LNCaP clone FGC (cell line): ENCODE measurements at places on chromosomes 12 and 14.

GRCh38 chr12:129776977-129777667 lies 126.7 kb downstream of the TMEM132D start:
- DNase-seq, result no peak

- DNase-seq, result no peak
Observed at GRCh38 chr12:121748571-121749265, 36.2 kb downstream of the TMEM120B start.

GRCh38 chr12:33670284-33670683 lies 230.7 kb upstream of the SYT10 start:
- DNase-seq, result no peak

DNA sequence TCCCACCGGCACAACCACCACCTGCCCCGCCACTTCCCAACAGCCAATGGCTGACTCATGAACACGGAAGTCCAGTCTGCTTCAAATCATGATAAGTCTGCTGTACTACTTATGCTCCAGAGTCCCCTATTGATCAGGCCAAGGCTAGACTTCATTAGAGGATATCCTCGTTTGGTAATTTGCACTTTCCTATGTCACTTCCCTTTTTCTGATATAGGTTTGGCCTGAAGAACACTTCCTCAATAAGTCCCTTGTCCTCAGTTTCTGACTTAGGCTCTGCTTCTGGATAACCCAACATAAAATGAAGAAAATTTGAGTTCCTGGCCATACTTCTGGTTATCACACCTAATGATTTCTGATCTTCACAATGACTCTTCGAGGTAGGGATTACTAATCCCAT lies 45.3 kb downstream of the IFNG-AS1 start:
- no peak for DNase-seq

DNA sequence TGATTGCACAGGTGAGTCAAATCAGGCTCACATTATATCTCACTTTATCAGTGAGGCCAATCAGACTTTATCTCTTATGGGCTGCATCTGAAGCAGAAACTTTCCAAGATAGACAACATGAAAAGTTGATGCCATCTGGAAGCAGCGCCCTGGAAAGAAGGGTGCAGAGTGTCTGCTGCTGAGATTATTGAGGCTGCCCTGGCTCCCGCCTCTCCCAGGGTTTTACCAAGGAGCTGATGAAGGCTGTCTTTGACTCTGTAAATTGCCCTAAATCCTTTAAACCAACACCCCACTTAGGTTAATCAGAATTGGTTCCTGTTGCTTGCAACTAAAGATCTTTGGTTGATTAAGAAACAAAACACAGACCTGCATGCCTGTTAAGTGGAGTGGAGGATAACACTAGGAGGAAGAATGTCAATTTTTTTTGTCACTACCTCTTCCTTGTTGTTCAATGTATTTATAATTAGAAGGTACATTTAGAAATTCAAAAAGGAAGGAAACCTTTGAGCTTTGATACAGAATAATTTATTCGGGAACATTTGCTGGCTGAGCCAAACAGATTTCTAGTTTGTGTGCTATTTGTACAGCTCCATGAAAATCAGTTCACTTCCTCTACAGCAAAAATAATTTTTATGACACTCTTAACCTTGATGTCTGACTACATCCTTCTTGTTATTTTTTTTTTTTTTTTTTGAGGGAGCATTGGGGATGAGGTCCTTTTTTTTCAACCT lies 104.1 kb downstream of the VEZT start:
- DNase-seq, result no peak

DNA sequence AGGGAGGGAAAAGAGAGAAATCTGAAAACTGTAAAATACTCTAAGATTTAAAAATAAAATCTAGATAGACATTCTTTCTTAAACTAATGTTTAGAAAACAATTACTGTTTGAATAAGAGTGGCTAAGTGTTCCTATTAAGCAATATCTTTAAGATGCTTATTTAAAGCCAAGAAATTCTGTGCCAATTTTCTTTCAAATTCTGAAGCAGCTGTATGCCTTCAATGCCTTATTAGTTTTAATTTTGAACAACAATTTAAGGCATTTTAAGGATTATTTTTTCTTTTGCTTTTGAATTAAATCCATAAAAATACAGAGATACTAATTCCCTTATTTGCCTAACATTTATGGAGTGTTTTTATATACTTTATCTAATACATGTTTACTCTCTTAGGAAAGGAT lies 50.3 kb upstream of the KITLG start:
- DNase-seq, result no peak

DNA sequence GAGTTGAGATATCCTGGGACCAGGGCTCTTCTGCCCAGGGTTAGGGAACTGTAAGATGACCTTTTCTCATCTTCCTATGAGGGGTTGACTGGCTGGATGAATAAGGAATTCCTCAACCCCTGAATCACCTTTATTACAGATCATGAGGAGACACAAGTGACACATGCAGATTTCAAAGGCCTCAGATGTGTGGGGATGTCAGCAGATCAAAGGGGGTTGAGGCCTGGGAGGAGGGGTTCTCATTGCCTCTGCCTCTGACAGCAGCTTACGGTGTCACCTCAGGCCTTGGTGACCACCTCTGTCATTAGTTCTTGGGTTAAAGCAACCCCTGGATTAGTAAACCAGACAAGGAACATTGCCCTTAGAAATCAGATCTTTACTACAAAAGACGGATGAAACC lies 2.1 kb upstream of the KRT72 start:
- DNase-seq, result no peak

DNA sequence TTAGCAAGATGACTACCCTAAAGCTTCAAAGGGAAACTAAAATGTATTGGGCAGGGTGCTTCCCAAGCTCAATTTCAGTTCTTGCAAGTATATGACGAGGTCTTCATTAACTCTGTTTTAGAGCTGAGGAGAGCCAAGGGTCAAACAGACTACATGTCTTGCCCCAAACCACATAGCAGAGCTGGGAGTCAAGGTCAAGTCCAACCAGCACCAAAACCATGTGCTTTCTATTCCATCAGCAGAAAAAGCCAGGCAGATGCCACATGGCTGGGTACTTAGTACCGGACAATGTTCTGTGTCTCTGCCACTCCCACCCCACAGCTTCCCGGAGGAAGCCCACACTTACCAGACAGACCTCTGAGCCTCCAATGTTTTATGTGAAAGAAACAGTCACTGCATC lies 17.6 kb downstream of the NID2 start:
- DNase-seq, result no peak

GRCh38 chr14:79544698-79545070 lies 666.6 kb downstream of the DIO2 start:
- DNase-seq, result no peak

DNA sequence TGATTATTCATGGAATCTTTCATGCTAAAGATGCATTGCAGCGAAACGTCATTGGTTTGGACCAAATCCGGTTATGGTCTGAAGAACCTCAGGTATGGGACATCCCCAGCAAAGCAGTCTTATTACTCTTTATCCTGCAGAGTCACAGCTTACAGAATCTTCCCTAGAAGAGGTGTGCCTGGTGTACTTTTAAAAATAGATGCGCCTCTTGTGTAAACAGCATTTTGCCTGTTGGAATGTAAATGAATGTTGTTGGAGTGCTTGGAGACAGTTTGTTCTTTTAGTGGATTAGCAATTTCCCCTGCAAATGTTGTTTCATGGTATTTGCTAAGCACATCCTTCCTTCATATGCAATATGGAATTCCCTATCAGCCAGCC lies 242.5 kb downstream of the ZFP36L1 start:
- no peak for DNase-seq

GRCh38 chr12:24719293-24719721 lies 229.6 kb downstream of the BCAT1 start:
- no peak for DNase-seq

DNA sequence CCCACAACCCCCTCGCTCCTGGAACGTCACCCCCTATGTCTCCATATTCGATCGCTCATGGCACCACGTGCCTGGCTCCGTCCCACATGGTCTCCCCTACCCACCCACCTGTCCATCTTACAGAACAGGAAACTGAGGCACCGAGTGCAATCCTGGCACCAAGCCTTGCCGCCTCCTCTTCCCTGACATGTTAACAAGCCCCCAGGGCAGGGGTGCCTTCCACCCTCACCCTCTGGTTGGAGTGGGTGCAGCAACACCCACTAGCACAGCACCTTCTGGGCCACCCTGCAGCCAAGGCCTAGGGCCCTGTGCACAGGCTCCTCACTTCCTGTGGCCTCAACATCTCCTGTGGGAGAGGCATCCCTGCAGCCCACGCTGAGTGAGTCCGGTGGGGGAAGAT lies 110.3 kb downstream of the RFLNA start:
- DNase-seq, result no peak

- DNase-seq, result no peak
Observed at GRCh38 chr14:61620130-61620946, 75.0 kb upstream of the HIF1A start.

GRCh38 chr12:67647799-67648520 lies 585 bp upstream of the DYRK2 start:
- DNase-seq, result peak; percentile 70

DNA sequence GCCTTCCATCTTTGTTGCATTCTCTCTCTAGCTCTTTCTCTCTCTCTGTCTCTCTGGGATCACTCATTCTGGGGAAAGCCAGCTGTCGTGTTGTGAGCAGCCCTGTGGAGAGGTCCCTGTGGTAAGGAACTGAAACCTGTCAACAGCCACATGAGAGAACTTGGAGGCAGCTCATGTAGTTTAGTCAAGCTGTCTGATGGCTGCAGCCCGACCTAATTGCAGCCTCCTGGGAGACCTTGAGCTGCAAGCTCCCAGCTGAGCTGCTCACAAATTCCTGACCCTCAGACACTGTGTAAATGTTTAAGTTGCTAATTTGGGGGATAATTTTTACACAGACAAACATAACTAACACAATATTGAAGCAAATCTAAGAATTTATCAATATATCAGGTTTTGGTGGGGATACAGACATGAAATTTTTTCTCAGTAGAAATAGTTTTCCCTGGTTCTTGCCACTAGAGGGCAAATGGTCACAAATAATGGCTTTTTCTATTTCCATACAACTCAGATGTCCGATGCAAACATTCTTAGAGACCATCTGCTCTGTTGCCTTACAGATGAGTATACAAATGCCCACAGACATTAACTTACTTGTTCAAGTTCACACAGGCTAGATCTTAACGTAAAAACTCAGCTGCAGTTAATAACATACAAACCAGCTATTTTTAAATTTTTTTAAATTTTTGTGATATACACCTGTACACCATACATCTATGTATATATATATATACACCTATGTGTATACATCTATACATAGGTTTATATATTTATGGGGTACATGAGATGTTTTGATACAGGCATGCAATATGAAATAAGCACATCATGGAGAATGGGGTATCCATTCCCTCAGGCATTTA lies 15.5 kb upstream of the KRR1 start:
- no peak for DNase-seq

GRCh38 chr12:4719821-4720636 lies at the start of gene GALNT8:
GALNT8 (plus strand) TSS chr12:4720400; CDS start chr12:4720678, 278 bp downstream.
- DNase-seq, result no peak

GRCh38 chr12:104763168-104763805 lies 194.8 kb downstream of the SLC41A2 start:
- DNase-seq, result no peak

GRCh38 chr12:52689936-52690335 lies 9.7 kb upstream of the KRT1 start:
- no peak for DNase-seq

GRCh38 chr14:104722938-104723650 lies 935 bp upstream of the ADSS1 start:
- no peak for DNase-seq

- no peak for DNase-seq
Observed at GRCh38 chr12:116138364-116138763, 139.1 kb downstream of the MED13L start.

DNA sequence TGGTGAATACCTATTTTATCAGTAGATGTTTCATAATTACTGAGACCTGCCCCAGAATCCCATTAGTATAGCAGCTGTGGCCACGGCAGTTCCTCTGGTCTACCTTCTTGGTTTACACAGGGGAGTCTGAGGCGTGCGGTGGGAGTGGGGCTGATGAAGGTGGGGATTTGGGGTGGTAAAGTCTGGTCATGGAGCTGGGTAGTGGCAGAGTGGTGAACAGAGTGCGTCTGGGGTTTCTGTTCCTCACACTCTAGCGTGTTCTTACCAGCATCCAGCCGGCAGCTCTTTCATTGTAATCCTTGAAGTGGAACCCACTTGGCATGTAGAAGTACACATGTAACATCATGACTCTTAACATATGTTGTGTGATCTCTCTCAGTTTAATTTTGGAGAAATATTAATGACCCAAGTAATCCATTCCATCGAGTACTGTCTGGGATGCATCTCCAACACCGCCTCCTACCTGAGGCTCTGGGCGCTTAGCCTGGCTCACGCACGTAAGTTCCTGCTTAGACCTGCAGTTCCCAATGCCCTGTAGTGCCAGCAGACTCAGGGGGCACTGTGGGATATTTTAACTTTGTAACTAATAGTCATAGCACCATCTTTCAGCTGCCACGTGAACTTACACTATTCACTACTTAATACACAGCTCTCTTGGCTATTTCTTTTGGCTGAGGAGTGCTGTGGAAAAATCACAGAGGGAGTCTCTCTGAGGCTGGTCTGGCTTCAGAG lies 7.9 kb upstream of the DNAH10 start:
- no peak for DNase-seq

- no peak for DNase-seq
Observed at GRCh38 chr12:125492354-125493270, 427.4 kb downstream of the AACS start.

DNA sequence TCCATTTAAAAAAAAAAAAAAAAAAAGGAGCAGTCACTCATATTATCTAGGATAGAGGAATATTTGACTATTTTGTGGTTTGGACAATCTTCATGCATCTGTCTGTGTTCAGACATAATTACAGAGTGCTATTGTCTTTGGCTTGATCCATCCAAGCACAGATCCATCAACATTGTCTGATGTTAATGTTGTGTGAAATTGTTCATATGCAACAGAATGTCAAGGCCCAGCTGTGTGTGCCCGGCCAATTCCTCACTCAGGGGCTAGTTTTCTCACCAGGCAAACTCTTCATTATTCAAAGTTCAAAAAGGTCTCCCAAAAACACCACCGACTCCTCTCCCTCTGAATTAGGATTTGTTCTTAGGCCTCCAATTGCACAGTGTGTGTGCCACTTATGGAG lies 324.9 kb upstream of the TMTC1 start:
- no peak for DNase-seq

GRCh38 chr12:17110316-17110715 lies 504.4 kb upstream of the LMO3 start:
- DNase-seq, result no peak

GRCh38 chr12:112833939-112834338 lies 42.4 kb downstream of the RPH3A start:
- DNase-seq, result no peak

GRCh38 chr12:14810167-14810952 lies 3.6 kb downstream of the SMCO3 start:
- no peak for DNase-seq

- no peak for DNase-seq
Observed at GRCh38 chr14:51846631-51847488, 13.6 kb upstream of the GNG2 start.

GRCh38 chr12:262817-263216 lies at the start of gene SLC6A13:
SLC6A13 (minus strand) TSS chr12:262836; CDS start chr12:260052, 2,784 bp downstream.
- DNase-seq, result no peak
